WTC11 (cell line): ENCODE measurements at places on chromosomes 4 and X.
A peak's percentile ranks its signal among the peaks of the same experiment; 100 is the strongest.

GRCh38 chr4:159455675-159456237 is 352.9 kb downstream of the RAPGEF2 start:
- DNase-seq, result peak; percentile 16

DNA sequence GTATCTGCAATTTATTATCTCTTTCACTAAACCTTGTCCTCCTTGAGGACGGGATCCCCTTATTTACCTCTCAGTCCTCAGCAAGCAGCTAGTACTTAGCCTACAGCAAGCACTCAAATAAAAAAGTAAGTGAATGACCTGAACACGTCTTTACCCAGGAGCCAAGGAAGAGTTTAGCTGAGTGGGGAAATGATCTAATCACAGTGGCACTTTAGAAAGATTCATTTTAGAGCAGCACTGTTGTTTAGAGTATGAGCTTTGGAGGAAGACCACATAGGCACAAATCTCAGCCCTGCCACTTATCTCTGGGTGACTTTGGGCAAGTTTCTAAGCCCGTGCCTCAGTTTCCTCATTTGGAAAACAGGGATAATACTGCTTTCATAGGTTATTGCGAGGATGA is 2.7 kb downstream of the FAM120C start:
- no peak for DNase-seq

- DNase-seq, result no peak
These were observed 187.7 kb upstream of the LNX1 start for GRCh38 chr4:53779025-53779424.

DNA sequence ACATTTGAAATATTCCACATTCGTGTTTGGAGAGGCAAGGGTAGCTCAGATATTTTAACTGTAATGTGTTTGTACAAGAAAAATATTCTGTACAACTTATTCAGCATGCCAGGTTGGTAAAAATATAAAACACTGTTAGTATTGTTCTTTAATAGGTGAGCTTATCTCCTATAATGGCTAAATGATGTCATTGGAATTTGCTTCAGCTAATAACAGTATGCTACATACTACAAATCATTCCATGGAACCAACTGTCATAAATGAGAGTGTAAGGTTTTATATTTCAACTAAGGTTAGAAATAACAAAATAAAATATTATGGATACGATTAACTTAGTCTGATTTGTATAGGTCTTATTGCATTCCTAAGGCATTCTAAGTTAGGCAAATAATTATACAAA is 206.6 kb downstream of the ADGRL3 start:
- no peak for DNase-seq

DNA sequence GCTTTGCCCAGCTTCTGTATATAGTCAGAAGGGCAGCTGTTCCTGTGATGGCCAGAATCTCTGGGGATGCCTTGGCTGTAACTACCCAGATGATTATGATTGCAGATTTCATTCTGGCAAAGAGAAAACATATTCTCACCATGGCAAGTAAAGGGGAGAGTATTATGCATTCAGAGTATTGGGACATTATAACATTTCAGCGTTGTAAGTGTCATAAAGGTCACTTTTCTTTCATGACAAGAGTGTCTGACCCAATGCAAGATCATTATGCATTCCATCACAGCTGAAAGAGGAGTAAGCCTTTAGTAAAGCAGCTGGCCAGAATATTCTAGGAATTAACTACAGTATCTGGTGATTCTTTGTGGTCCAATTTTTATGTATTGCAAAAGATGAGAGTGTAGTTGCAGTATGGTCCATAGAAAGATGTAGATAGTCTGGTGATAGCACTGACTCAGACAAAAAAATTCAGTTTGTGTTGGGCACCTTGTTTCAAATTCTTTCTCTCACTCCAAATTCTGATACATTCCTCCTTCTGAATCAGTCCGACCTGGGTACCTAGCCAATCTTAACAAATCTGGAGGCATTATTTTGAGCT is 2366.3 kb downstream of the PCDH7 start:
- DNase-seq, result no peak

- no peak for DNase-seq
These were observed 133.9 kb downstream of the EGF start for GRCh38 chr4:110046588-110047049.

- DNase-seq, result no peak
These were observed 161.5 kb downstream of the SOWAHB start for GRCh38 chr4:76736414-76736813.

- no peak for DNase-seq
These were observed 18.7 kb downstream of the ZFYVE28 start for GRCh38 chr4:2399631-2400190.

DNA sequence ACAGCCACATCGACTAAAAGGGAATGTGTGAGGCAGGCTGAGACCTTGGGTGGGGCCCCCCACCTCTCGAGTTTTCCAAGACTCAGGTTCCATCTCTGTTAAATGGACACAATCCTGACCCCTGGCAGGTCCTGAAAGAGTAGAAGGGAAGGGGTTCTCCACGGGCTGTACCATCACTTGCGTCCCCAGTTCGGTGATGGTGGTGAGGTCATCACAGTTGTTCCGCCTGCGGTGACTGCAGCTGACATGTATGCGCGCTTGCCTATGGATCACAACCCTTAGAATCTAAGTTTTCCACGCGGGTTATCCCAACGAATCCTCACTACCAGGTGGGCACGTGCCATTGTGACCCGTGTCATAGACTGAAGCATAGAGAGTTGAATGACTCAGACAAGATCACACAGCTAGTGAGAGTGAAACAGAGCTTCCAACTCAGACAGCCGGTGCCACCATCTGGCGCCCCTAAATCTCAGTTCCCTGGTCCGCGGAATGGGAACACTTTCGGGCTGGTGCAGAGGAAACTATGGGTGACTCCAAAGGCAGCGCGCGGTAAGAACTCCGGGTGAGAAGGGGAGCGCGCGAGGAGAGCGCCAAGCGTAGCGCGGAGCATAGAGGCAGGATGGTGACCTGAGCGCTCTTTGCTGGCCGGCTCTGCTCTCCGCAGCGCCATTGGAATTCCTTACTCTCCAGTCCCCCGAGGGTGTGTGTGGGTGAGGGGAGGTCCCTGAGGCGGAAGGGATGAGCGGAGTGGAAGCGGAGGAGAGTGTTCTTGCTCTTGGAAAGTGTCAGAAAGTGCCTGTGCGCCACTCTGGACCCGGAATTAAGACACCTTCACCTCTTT is 10.5 kb downstream of the MSX1 start:
- peak; percentile 69 for DNase-seq

GRCh38 chr4:74414149-74414809 is 30.7 kb upstream of the AREG start:
- no peak for DNase-seq

GRCh38 chr4:86757468-86757867 is 91.7 kb downstream of the SLC10A6 start:
- DNase-seq, result no peak

GRCh38 chrX:3501833-3502535 is 155.5 kb upstream of the MXRA5 start:
- DNase-seq, result no peak

- no peak for DNase-seq
These were observed 314.1 kb downstream of the PPP1R2C start for GRCh38 chrX:42463706-42464490.

DNA sequence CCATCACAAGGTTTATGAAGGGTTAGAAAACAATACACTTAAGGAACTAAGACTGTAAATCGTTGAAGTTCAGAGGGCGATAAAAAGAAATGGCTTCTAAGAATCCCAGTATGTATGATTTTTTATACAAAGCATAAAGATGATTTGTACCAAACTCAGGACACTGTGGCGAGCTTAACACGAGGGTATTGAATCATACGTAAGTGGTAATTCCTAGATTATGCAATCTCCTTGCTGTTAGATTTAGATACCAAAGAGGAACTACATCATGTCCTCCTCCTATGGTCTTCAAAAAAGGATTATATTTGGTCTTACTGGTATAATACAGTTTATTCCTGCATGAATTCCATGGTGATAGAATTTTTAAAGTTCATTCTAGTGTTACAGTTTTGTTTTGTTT is 23.9 kb downstream of the NFKB1 start:
- DNase-seq, result no peak

GRCh38 chrX:69142788-69143469 is 22.3 kb downstream of the PJA1 start:
- no peak for DNase-seq

- DNase-seq, result no peak
These were observed 16.4 kb downstream of the ZNF732 start for GRCh38 chr4:288891-289290.

- no peak for DNase-seq
These were observed 40.5 kb upstream of the C4orf50 start for GRCh38 chr4:6058531-6059374.

GRCh38 chr4:94141001-94141400 is 66.7 kb upstream of the SMARCAD1 start:
- no peak for DNase-seq

GRCh38 chr4:151223465-151223864 is 53.5 kb upstream of the PRSS48 start:
- no peak for DNase-seq

- DNase-seq, result no peak
These were observed 7.0 kb downstream of the APLN start for GRCh38 chrX:129647418-129648410.

DNA sequence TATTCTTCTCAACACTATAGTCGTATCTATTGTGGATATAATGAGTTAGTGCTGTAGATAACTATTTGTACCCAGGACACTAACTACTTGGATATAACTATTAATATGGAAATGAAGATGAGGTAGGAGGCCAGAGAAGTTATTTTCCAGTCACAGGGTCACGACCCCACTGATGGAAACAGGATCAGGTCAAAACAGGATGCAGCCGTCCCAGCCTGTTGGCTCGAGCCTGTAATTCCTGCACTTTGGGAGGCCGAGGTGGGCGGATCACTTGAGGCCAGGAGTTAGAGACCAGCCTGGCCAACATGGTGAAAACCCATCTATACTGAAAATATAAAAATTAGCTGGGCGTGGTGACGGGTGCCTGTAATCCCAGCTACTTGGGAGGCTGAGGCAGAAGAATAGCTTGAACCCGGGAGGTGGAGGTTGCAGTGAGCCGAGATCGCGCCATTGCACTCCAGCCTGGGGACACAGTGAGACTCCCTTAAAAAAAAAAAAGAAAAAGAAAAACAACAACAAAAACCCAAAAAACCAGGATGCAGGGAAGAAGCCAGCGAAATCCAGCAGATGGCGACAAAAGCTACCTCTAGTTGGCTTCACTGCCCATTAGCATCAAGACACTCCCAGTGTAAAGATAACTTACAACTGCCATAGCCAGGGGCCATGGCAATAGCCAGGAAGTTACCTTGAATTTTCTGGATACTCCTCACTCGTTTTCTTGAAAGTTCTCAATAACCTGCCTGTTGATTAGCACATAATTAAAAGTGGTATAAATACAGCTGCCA is 37.9 kb upstream of the NKAP start:
- DNase-seq, result peak; percentile 36

DNA sequence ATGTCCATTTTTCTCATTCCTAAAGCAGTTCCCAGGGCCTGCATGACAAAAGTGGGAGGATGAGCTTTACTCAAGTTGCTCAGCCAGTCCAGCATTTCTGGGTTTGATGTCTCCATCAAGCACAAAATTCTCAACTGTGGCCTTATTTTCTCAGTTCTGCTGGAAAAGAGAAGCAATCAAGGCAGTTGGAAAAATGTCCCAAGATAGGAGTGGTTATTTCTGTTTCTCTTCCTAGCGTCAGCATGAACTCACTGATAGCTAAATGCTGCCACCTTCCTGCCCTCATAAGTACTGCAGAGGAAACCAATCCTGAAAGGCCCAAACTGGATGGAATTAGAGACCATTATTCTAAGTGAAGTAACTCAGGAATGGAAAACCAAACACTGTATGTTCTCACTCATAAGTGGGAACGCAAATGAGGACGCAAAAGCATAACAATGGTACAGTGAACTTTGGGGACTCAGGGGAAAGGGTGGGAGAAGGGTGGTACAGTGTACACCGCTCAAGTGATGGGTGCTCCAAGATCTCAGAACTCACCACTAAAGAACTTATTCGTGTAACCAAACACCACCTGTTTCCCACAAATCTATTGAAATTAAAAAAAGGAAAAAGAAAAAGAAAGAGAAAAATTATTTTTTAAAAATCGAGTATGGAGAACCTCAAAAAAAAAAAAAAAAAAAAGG is 29.6 kb downstream of the ADH7 start:
- peak; percentile 78 for DNase-seq

GRCh38 chrX:154312116-154312515 is 16.5 kb downstream of the TKTL1 start:
- DNase-seq, result no peak
